ENCODE measurements at places on chromosomes 2 and 18.
A peak's percentile ranks its signal among the peaks of the same experiment; 100 is the strongest.

GRCh38 chr2:48568547-48568946, 38.6 kb downstream of the STON1 start:
- DNase-seq, result no peak

DNA sequence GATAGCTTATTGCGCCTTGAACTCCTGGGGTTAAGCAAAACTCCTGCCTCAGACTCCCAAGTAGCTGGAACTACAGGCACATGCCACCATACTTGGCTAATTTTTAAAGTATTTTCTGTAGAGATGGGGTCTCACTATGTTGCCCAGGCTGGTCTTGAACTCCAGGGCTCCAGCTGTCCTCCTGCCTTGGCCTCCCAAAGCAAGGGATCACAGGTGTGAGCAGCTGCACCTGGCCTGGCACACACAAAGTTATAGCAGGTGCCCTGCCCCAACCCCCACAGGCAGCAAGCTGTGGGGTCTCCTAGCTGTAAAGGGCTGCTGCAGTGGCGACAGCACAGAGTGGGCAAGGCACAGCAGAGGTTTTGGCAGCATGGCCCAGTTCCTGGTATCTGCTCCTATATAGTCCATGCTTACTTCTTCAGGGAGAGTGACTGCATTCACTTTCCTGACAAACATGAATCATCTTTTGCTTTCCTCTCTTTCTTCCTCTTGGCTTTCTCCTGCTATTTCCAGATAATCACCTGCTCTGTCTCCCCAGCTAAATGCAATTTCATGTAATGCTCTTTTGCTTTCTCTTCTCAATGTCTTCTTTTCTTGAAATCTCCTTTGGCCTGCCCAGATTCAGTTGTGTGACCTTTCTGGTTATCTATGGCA, 27.3 kb upstream of the METAP1D start:
- no peak for DNase-seq

DNA sequence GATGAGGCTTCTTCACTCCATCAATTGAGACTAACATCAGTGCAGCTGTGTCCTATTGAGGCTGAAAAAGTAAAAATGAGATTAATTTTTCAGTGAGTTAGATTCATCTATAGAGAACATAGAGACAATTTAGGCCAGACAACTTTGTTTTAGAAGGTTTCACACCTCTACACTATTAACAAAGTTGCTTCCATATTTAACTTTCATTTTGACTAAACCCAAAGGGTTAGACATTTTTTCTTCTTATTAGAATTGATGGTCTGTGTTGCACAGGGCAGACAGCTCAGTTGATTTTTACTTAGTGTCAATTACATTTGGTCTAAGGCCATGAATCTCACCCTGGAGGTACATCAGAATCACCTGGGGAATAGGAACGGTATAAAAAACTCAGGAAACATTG, 130.2 kb upstream of the NXPH2 start:
- no peak for DNase-seq

GRCh38 chr18:9613550-9614400, 584 bp downstream of the PPP4R1 start:
- peak; percentile 55 for DNase-seq

DNA sequence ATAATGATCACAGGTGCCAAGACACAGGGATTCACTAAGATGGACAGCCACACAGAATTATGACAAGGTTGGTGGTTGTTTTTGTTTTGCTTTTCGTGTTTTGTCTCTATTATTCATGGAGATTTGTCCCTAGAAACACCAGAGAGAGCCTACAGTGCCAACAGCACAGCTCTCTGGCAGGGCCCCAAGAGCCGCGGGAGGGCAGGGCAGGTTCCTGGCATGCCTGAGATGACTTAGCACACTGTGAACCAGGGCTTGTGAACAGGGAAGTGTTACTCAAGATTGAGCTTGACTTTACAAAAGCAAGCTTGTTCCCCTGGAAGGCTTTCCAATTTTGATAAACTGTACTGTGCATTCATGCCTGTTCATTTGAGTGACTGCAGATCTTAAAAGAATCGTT, 437.4 kb upstream of the SALL3 start:
- DNase-seq, result no peak

DNA sequence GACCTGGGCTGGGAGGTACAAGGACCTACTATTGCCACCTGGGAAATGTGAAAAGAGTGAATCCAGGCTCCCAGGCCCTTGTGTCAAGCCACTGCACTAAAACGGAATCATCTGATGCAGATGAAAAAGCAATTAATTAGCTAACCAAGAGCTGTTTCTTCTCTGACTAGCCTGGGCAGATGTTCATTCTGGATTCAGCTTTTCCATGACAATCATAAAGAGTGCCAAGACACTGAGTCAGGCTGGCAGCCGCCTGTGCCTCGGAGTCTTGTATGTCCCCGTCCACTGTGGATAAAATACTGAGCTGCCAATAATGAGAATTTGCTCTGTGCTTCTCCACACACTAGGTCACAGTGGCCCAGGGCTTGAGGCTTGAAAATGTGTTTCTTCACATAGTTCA, 21.7 kb upstream of the LCLAT1 start:
- no peak for DNase-seq

GRCh38 chr2:67243919-67244318, 153.2 kb upstream of the ETAA1 start:
- no peak for DNase-seq

DNA sequence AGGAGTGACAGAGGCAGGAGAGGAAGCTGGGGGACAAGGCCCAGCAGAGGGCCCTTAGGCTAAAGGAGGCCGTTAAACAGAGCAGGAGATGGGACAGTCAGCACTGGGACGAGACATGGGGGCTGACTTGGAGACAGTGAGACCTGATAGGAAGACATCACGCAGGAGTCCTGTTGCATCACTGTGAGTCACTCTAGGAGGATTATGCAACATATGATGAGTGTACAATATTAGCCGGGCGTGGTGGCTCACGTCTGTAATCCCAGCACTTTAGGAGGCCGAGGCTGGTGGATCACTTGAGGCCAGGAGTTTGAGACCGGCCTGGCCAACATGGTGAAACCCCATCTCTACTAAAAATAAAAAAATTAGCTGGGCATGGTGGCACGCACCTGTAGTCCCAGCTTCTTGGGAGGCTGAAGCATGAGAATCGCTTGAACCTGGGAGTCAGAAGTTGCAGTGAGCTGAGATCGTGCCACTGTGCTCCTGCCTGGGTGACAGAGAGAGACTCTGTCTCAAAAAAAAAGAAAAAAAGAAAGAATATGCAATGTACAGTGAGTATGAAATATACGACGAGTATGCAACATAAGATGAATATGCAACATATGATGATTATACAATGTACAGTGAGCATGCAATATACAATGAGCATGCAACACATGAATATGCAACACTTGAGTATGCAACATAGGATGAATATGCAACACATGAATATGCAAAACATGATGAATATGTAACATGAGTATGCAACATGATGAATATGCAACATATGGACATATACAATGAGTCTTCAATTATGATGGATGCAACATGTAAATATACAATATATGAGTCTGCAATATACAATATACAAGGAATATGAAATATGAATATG, 83.3 kb upstream of the ID2 start:
- DNase-seq, result peak; percentile 82

DNA sequence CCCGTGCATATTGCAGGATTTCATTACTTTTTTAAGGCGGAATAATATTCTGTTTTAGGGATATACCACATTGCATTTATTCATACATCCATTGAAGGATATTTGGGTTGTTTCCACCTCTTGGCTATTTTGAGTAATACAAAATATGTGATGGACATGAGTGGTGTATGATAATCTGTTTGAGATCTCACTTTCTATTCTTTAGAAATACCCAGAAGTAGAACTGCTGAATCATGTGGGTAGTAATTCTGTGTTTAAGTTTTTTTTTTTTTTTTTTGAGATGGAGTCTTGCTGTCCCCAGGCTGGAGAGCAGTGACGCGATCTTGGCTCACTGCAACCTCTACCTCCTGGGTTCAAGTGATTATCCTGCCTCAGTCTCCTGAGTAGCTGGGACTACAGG, 201.4 kb downstream of the NYAP2 start:
- DNase-seq, result no peak

DNA sequence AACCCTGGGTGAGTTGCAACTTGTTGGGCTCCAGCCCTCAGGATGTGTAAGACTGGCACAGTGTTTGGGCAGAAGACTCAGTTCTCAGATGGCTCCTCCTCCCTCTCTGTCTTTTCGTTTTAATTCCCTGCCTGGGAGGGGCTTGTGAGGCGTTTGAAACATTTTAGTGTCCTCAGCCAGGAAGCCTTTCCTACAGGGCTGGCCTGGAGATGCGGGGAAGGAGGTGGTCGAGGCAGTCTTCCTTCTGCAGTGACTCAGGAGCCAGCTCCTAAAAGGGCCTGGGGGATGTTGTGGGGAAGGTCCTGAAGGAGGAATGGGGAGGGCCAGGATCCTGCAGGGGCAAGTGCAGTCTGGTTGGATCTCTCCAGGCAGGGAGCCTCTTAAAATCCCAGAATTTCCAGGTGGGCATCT, 22.1 kb upstream of the IGFBP5 start:
- DNase-seq, result no peak

- DNase-seq, result no peak
These were observed 21.3 kb downstream of the XRCC5 start for GRCh38 chr2:216130346-216130971.

GRCh38 chr18:27608742-27609141, 423.6 kb upstream of the CHST9 start:
- DNase-seq, result no peak

GRCh38 chr2:231347081-231347480, 48.4 kb upstream of the B3GNT7 start:
- DNase-seq, result peak; percentile 76

DNA sequence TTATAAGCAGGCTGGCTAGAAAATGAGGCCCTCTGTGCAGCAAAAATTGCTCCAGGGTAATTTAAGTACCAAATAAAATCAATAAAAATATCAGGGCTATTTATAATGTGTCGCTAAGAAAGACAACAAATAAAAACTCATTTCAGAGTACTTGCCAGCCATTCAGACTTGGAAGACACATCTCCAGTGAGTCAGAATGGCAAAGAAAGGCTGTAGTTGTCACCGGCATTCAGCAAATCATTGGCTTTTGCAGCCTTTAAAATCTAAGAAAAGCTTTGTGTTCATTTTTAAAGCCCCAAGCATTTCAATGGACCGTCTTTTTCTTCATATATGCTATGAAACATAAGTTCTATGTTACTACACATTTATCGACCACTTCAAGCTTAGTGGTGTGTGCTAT, 141.1 kb upstream of the HNMT start:
- no peak for DNase-seq

GRCh38 chr18:55214534-55214933, 255.3 kb upstream of the CCDC68 start:
- DNase-seq, result no peak

Measured in hematopoietic multipotent progenitor cell treated with erythropoietin and hydrocortisone succinate and interleukin-3 and kit ligand, for 15 days (in vitro differentiated cells).